HuH-7.5 (cell line): ENCODE measurements at places on chromosomes 5 and 9.

GRCh38 chr5:76590027-76590426 is 33.2 kb downstream of the F2RL2 start:
- DNase-seq: no peak

DNA sequence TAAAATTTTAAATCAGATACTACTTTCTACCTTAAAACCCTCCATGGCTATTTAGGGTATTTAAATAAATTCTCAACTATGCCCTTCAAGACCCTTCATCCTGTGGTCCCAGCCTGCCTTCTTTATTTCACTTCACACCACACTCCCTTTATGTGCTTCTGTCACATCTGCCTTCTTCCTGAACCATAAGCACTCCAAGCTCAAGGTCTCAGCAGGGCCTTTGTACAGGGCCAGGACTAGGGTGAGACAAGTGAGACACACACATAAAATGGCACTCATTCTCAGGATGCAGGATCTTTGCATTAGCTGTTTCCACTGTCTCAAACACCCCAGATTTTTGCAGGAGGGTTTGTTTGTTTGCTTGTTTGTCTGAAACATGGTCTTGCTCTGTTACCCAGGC is 7.6 kb downstream of the ITK start:
- no peak for DNase-seq

- DNase-seq: no peak
Measured at GRCh38 chr9:123453076-123453667, 97.2 kb downstream of the CRB2 start.

GRCh38 chr9:127509261-127509954 is 58.1 kb downstream of the LRSAM1 start:
- DNase-seq: no peak

GRCh38 chr9:36749461-36749860 is 176.8 kb downstream of the MELK start:
- DNase-seq: no peak

- DNase-seq: no peak
Measured at GRCh38 chr5:39691993-39692392, 267.2 kb upstream of the DAB2 start.

GRCh38 chr5:37015795-37016666 is 139.5 kb downstream of the NIPBL start:
- DNase-seq: no peak

- DNase-seq: no peak
Measured at GRCh38 chr5:55051357-55051756, 27.3 kb downstream of the GZMK start.

DNA sequence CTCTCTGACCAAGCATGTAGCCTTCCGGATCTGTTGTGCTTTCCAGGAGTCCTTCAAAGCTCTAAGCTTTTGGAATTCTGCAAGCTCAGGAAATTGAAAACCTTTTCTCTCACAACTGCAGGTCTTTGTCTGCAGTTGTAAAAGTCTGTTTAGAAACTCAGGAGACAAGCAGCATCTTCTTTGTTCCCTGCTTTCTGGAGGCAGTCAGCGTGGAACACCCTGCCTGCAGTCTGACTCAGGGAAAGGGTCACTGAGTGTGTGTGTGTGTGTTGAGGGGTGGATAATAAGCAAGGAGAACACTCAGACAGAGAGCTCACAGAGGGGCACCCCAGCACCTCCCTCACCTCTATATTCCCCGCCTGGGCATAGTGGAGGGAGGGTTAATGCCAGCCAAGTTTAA is 29.1 kb downstream of the KCNIP1 start:
- no peak for DNase-seq

GRCh38 chr5:20609126-20609525 is 621.1 kb upstream of the CDH18 start:
- DNase-seq: no peak

DNA sequence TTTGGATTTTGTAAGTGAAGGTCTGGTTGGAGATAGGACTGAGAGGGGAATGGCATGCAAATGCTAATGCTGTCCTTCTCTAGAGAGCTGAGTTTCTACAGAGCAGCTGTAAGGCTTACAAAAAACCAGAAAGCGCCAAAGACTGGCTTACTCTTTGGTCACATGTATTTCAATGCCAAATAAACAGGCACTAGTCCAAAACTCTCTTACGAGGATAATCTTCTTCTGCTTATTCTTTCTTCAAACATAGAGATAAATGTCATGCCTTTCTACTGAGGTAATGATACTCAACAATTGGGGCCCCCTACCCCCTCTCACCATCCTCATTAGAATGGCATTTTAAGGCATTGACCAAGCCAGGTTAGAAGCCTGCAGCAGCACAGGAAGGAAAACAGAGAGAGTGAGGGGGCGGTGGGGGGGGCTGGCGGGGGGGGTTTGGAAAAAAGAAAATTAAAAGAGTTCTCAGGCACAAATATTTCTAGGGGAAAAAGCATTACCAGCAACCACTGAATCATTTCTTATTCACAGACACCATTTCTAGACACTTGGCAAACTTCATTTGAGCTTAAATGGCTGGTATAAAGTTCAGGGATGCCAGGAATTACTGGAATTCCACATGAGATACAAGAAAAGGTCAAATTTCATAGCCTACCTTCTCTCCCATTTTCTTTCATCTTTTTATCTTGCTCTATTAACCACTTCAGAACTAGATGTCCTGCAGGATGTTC is 34.0 kb downstream of the PUM3 start:
- DNase-seq: no peak

DNA sequence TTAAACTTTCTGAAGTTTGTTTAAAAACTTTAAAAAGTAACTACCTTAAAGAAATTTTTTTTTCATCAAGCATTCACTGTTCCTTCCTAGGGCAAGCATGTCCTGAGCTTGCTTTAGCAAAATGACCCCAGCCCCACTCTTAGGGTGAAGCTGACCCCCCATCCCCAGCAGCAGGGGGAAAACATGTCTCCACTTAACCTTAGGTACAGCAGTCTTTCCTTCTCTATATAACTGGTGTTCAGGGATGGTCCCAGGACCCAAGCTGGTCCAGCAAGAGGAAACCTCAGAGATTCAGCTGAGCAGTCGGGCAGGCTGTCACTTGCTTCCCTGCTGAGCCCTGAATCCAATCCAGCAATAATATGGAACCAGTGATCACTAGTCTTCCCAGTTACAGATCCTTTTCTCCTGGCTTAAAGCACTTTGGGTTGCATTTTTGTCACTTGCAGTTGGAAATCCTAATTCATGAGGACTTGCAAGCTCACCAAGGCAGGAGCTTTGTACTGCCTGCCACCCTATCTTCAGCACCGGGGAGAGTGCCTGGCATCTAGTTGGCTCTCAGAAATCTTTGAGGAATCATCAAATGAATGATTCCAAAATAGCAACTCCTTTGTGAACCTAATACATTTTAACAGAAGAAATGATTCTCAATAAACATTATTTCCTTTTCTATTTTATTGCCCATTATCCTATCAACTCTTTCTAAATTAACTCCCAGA is 91.2 kb downstream of the FSTL4 start:
- no peak for DNase-seq

DNA sequence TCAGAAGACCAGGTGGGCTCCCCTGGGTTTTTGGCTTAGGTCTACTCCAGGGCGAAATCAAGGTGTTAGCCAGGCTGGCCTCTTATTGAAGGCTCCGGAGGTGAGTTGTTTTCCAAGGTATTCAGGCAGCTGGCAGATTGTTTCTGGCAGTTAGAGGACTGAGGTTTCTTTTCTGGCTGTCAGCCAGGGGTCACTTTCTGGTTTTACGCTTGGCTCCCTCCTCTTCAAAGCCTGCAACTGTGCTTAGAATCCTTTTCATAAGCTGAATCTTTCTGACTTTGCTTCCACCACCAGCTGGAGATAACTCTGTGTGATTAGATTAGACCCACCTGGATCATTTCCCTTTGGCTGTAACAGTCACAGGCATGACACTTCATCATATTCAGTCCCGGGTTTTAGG is 24.6 kb downstream of the RFK start:
- no peak for DNase-seq

GRCh38 chr5:147169901-147170300 is 64.9 kb upstream of the STK32A start:
- no peak for DNase-seq

DNA sequence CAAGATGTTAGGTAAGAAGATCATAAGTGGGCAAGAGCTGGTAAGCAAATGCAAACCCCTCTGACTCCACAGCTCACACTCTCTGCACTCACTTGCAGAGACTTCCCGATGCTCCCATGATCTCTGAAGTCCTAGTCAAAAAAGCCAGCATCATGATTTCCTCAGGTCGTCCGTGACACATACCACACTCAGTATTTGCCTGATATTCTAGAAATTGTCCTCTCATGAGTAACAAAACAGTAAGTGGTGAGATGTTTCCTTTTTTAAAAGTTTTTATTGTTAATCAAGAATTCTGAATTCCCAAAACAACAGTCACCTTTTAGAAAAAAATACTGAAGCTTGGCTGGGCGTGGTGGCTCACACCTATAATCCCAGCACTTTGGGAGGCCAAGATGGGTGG is 194.6 kb downstream of the DENND1A start:
- DNase-seq: no peak

GRCh38 chr5:135578685-135579341 is at the start of gene CXCL14:
CXCL14 (minus strand) TSS chr5:135578991; CDS start chr5:135578778, 213 bp downstream.
- DNase-seq: no peak

DNA sequence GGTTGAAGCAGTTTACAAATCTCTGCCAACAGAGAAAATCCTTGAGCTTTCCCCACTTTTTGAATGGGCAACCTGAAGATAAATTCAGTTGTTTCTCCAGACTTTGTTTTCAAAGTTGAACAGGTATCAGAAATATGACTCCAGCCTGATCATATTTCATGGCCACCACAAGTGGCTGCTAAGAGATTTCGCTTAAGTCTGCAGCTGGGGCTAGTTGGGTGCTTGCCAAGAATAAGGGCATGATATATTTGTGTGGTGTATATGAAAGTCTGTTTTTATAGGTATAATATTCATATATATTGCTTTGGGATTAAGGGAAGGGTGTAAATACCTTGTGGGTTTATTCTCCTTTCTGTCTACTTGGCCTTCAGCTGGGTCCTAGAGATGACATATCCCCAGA is 168.4 kb upstream of the GDNF start:
- no peak for DNase-seq

DNA sequence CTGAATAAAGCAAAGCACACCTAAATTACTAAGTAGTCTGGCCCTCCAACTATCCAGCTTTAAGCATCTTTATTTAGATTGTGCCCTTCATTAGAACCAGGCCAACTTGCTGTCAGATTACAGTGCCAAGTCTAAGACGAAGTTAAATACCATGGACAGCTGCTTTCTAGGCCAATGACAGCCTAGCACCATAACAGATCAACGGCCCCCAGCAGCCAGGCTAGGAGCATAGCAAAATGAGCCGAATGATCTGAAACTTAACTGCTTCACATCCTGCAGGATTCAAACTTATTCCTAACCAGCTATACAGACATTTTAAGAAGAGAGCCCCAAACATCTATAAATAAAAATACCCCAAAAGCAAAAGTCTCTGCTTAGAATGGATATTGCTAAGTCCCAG is 6.8 kb downstream of the SLC24A2 start:
- no peak for DNase-seq

GRCh38 chr5:151825445-151825844 is 53.7 kb downstream of the G3BP1 start:
- DNase-seq: peak; percentile 19

DNA sequence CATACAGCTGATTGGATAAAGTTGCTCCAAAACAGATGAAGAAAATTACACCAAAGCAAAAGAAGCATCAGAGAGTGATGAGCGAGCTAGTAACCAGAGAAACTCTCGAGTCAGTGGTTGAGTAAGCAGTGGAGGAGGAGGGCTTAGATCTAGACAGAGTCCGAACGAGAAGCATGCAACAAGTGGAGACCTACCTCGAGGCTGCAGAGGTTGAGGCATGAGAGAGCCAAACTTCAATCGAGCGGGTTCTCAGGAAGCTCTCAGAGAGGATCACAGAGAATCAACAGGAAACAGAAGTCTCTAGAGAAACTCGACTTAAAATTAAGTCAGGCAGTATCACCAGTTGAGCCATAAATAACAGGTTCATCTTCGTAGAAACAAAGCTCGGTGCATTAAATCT is 6.1 kb downstream of the RUSC2 start:
- DNase-seq: no peak

DNA sequence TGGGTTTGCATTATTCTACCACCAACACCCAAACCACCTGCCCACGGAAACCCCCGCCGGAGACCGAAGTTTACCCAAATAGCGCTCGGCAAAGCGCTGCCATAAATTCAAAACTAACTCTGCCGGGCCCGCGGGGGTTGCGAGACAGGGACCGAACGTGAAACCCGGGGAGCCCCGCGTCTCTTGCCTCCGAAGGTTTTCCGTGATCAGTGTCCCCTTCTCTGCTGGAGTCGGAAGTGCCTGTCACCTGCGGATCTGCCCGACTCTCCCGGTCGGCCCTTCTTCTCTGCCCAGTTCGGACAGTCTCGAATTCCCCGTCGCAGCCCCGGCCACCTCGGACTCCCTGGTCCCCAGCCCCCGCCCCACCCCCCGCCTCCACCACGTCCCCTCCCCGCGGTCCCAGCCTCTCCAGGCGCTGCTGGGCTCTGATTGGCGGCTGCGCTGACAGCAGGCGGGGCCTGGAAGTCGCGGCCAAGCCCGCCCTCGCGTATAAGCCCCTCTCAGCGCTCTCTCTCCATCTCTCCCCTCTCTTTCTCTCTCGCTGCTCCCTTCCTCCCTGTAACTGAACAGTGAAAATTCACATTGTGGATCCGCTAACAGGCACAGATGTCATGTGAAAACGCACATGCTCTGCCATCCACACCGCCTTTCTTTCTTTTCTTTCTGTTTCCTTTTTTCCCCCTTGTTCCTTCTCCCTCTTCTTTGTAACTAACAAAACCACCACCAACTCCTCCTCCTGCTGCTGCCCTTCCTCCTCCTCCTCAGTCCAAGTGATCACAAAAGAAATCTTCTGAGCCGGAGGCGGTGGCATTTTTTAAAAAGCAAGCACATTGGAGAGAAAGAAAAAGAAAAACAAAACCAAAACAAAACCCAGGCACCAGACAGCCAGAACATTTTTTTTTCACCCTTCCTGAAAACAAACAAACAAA is at the start of gene RORB:
RORB (plus strand) TSS at position 517 of the 929 bp plus-strand sequence. CDS start 642 bp downstream, outside the sequence.
- DNase-seq: peak; percentile 85

- peak; percentile 15 for DNase-seq
Measured at GRCh38 chr5:67095346-67096171, 101.0 kb downstream of the CD180 start.

GRCh38 chr9:133032171-133032570 is 1.4 kb downstream of the GTF3C5 start:
- DNase-seq: no peak

- no peak for DNase-seq
Measured at GRCh38 chr9:83299571-83299970, 236.6 kb upstream of the RASEF start.

DNA sequence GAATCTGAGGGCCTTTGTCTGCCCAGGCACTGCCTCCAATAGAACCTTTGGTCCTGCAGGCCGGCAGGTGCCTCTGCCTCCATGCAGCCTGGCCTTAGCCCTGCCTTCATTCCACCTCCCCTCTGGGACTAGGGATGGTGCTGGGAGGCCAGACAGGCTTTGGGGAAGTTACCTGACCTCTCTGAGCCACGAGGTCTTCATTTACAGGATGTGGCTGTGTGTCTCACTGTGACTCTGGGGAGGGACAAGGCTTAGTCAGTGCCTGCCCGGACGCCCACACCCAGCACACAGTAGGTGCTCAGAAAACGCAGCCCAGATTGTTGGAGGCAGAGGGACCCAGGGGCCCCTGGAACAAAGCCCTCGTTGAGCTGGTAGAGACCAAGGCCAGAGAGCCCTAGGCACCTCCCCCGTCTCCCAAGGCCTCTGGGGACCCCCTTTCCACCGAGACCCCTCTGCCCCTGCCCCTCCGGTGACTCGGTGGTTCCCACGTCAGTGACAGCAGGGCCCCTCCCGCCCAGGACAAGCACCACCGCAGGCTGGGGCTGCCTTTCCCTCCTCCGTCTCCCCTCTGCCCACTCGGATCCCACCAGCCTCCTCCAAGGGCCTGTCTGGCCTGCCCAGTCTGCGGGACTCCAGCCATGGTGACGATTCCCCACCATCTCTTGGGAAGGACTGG is 46.9 kb upstream of the EGFL7 start:
- DNase-seq: no peak
